GM04503 (cell line): ENCODE measurements at places on chromosomes 4 and X.
A peak's percentile ranks its signal among the peaks of the same experiment; 100 is the strongest.

DNA sequence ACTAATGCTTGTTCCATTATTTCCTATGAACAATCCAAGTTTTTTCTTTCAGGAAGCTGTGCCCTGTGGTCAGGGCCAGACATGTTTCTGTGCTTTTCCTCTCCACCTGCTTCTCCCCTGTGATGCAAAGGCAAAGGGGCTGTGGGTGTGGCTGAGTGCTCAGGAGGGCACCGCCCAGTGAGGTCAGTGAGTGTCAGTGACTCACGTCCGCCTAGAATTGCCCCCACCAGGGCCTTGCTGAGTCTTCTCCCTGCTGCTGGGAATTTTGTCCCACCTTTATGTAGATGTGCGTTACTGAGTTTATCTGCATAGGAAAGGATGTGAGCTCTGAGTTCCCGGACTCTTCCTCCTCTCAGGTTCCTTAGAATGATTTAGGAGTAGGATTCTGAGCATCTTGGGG lies 283.2 kb downstream of the DCHS2 start:
- DNase-seq: no peak

GRCh38 chrX:51507551-51507950 lies 11.2 kb upstream of the NUDT11 start:
- no peak for DNase-seq

- DNase-seq: no peak
These were observed 14.8 kb upstream of the MAMLD1 start for GRCh38 chrX:150348365-150348764.

GRCh38 chr4:3434881-3435685 lies 6.7 kb upstream of the HGFAC start:
- no peak for DNase-seq

- no peak for DNase-seq
These were observed 27.2 kb upstream of the WFS1 start for GRCh38 chr4:6242271-6243029.

DNA sequence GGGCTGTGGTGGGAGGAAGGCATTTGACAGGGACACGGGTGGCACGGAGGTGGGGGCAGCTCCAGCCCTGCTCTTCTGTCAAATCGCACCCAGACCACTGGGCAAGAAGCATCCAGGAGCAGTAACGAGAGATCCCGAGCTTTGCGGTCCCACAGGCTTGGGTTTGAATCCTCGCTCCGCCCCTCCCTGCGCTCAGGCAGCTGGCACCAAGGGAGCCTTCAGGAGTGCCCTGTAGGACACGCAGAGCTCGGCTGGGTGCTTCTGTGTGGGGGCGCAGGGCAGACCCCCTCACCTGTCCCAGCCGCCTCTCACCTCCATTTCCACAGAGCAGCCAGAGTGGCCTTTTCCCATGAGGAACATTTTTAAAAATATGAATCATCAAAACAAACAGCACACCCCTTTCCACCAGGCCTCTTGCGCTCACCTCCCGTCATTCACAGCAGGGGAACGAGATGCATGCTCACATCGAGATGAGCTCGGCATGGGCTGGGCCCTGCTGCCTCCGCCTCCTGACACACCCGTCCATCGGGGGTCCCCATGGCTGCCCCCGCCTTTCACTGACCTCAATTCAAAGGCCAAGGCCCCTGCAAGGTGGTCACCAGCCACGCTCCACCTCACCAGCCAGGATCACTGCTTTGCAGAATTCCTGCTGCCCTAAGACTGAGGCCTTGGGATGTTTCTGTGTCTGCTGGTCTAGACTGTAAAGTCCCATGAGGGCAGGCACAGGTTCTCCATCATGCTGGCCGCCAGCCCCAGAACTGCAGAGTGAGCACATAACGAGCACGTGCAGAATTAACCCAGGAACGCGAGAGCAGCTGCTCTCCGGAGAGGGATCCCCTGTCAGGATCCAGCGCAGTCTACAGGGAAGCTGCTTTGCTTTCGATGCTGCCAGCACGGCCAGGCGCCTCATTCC lies 52.7 kb downstream of the ACOX3 start:
- no peak for DNase-seq

GRCh38 chrX:134734466-134734952 lies 76.2 kb upstream of the PLAC1 start:
- no peak for DNase-seq

DNA sequence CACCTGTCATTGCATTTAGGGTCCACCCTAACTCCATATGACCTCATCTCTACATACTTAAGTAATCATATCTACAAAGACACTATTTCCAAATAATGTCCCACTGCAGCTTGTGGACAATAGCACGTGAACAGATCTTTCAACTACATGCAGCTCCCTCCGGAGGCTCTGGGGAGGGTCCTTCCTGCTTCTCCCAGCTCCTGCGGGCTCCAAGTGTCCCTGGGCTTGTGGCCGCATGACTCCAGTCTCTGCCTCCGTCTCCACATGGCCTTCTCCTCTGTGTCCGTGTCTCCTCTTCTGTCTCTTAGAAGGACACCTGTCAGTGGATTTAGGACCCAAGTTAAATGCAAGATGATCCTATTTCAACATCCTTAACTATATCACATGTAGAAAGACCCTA lies 52.7 kb downstream of the ASMT start:
- DNase-seq: no peak

- DNase-seq: peak; percentile 27
These were observed 102.5 kb upstream of the MID1 start for GRCh38 chrX:10722851-10723250.

DNA sequence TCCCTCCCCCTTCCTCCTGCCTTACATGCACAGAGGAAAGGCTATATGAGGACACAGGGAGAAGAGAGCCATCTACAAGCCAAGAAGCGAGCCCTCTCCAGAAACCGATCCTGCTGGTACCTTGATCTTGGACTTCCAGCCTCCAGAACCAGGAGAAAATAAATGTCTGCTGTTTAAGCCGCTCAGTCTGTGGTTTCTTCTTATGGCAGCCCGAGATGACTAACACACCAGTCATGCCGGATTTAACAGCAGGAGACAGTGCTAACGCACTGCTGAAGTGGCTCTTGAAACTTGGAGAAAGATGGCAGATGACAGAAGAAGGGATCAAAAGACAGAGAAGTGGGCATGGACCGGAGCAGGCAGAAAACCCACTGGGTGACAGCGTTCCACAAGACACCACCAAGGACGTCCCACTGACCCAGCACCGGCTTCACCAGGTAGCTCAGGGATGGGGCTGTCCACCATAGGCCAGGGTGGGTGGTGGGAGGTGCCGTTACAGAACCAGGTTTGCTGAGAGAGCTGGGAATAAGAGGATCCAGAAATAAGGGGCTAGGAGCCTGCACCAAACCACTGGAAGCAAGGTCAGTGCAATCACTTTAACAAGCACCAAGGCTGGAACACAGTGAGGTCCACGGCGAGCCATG lies 6.2 kb upstream of the MAN2B2 start:
- no peak for DNase-seq

GRCh38 chr4:106062452-106062875 lies 167.2 kb downstream of the NPNT start:
- no peak for DNase-seq

DNA sequence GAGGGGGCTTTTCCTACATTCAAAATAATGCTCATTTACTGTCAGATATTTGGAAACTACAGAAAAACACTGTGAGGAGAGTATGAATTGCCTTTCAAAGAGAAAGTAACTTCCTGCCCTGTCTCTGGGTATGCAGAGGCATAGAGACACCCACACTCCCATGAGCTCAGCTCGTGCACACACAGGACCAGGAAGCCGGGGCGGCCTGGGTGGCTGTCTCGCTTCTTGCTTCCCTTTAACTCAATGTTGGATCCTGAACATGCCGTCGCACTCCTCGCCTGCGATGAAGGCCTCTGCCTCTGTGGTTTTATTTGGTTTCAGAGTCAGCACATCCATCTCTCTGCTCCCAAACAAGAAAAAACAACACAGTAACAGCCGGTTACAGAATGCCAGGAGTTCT lies 40.1 kb upstream of the GPR78 start:
- no peak for DNase-seq

DNA sequence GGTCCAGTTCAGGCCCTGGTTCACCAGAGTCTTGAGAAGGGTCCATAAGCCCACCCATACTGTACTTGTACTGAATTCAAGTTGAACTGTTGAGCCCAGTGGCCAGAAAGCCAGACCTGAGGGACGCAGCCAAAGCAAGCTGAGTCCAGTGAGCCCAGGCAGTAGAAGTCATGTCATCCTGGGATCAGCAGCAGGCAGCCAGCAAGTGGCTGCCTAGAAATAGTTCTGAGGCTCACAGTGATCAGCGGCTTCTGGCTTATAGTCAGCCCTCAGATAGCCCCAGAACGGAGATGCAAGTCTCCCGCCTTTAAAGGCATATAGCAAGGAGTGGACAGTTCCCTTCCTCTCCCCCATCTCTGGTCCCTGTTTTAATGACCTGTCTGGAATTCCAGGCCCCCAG lies 347.1 kb downstream of the FBXW7 start:
- no peak for DNase-seq

GRCh38 chr4:23382879-23383278 lies 507.0 kb downstream of the PPARGC1A start:
- DNase-seq: no peak

DNA sequence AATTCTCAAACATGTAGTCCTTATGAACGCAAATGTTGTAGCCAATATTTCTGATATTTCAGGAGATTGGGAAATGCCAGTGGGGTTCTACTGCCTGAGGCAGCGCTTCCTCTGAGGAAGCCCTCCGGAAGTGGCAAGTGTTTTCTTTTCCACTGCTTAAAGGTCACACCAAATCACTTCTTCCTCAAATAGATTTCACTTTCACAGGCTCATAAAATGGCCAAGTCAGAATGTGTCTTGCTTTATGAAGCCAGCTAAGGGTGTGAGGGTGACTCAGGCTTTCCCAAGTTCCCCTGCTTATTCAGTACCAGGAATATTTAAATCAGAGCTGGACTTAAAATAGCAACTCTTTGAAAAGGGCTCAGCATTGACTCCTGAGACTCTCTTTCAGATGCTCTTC lies 514.2 kb upstream of the DIPK2B start:
- peak; percentile 64 for DNase-seq

- DNase-seq: no peak
These were observed 59.4 kb downstream of the TSC22D3 start for GRCh38 chrX:107716118-107716684.

DNA sequence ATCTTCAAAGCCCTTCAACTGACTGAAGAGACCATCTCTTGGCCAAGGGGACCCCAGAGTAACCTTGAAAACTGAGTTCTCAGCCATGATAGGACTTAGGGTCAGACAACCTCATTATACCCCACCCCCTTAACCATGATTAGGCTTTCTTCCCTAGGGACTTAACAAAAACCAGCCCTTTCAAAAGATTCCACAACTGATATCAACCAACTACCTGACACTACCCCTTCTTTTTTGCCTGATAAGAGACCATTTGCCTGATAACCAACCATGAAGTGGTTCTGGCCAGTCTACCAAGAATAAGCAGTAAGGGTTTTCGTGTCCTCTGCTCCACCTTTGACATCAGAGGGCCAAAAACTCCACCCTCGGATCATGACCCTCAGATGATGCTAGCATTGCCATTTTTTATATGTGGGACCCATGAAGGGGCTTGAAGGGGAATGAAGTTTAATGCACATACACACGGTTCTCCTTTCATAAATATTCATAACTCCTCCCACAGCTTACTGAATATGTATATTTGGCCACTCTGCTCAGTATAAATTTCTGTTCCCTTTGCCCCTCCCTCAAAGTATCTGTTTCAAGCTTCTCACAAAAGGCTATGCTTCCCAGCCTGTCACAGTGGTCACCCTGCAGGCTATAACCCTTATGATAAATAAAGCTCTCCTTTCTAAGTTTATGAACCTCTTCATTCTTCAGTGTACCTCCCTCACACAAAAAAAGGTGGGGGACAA lies 12.3 kb downstream of the TBCK start:
- no peak for DNase-seq

GRCh38 chr4:135966936-135967335 lies 1565.4 kb downstream of the PCDH18 start:
- no peak for DNase-seq

DNA sequence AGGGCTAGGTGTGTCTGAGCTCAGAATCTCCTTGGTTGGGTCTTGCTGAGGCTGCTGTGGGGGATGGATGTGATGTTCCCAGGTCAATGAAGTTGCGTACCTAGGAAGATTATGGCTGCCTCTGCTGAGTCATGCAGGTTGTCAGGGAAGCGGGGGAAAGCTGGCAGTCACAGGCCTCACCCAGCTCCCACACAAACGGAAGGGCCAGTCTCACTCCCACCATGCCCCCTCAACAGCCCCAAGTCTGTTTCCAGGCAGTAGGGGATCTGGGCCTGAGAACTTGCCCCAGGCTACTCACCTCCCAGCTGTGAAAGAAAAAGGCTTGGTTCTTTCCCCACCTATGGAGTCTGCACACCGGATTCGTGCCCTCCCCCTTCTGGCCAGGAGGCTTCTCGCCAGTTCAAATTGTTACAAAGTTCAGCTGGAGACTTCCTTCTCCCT lies 72.9 kb downstream of the WDR44 start:
- no peak for DNase-seq

DNA sequence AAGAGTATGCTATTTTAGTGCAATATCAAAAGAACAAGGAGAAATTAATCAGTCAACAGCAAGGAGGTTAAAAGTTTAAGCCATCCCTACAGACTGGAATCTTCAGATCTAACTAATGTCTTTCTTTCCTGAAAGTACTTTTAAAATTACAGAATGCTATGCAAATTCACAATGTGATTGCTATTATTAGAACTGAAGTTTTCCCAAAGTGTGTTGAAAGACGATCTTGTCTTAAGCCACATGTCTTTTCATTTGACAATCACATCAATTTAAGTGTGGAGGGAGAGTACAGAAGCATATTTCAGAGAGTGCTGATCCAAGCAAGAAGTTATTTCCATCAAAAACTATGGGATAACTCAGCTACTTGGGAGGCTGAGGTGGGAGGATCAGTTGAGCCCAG lies 64.7 kb upstream of the TNIP3 start:
- DNase-seq: no peak

GRCh38 chrX:139720136-139720535 lies 12.2 kb upstream of the MCF2 start:
- DNase-seq: peak; percentile 22

- no peak for DNase-seq
These were observed 105.5 kb downstream of the HDAC8 start for GRCh38 chrX:72467135-72467534.

DNA sequence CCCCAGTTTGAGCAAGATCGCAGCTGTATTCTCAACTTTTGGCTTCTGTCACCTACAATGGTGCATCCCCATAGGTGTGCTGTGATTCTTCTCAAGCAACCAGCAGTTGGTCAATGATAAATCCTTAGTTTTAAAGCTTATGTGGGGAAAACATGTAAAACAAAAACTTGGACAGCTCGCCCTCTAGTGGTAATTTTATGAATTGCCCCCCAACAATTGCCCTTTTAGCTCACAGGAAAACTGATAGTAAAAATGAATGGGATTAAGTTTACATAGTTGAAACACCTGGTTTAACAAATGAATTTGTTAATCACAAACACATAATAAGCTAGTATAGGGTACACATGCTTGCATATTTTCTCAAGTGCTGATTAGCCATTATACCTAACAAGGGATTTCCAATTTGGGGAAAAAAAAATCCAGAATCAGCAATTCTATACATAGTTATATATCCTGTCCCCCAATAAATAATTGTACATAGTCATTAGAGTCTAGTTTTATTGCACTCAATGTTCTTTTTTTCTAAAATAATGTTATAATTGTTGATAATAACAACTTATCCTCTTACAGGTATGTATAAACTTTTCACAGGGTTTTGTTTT lies 30.1 kb downstream of the TEX13A start:
- no peak for DNase-seq
